Endothelial cell of coronary artery (primary cell): ENCODE measurements at places on chromosomes 11 and 22. TPM values are rescaled to one million over a fixed set of nuclear protein-coding genes. Genes with fewer than 3 reads are reported as not detected.

Gene SHANK3
- total RNA-seq = 20.7 and 21.5 TPM in 2 replicates

Gene OSBP2
- total RNA-seq = 5.6 and 7.6 TPM in 2 replicates

Gene CD3E
- not detected in 2 replicates for total RNA-seq

Gene UBXN1
- 163 and 210 TPM in 2 replicates for total RNA-seq

Gene APOC3
- total RNA-seq = not detected in 2 replicates

Gene CYB5R2
- 0.90 and 1.0 TPM in 2 replicates for total RNA-seq

Gene MISFA
- total RNA-seq = 0.54 and 1.1 TPM in 2 replicates

Gene AIFM3
- 0.09 and 0.47 TPM in 2 replicates for total RNA-seq

Gene SORL1
- 0.09 and 0.45 TPM in 2 replicates for total RNA-seq

Gene CBLIF
- total RNA-seq = not detected in 2 replicates

Gene MS4A6E
- total RNA-seq = not detected in 2 replicates

Gene PDGFB
- total RNA-seq = 45.0 and 95.6 TPM in 2 replicates

Gene GP1BB
- 0.54 and 1.6 TPM in 2 replicates for total RNA-seq

Gene OOSP3
- not detected in 2 replicates for total RNA-seq

Gene TYR
- total RNA-seq = not detected in 2 replicates

Gene GNAZ
- 0.66 and 1.7 TPM in 2 replicates for total RNA-seq

Gene CADM1
- 2.2 and 3.4 TPM in 2 replicates for total RNA-seq

Gene TSPAN18
- 16.3 and 21.2 TPM in 2 replicates for total RNA-seq

Gene SLC7A4
- total RNA-seq = not detected in 2 replicates
